ENCODE measurements at places on chromosomes 16 and 17.
A peak's percentile ranks its signal among the peaks of the same experiment; 100 is the strongest.

- no peak for DNase-seq
Observed at GRCh38 chr16:17831330-17831729, 360.6 kb upstream of the XYLT1 start.

DNA sequence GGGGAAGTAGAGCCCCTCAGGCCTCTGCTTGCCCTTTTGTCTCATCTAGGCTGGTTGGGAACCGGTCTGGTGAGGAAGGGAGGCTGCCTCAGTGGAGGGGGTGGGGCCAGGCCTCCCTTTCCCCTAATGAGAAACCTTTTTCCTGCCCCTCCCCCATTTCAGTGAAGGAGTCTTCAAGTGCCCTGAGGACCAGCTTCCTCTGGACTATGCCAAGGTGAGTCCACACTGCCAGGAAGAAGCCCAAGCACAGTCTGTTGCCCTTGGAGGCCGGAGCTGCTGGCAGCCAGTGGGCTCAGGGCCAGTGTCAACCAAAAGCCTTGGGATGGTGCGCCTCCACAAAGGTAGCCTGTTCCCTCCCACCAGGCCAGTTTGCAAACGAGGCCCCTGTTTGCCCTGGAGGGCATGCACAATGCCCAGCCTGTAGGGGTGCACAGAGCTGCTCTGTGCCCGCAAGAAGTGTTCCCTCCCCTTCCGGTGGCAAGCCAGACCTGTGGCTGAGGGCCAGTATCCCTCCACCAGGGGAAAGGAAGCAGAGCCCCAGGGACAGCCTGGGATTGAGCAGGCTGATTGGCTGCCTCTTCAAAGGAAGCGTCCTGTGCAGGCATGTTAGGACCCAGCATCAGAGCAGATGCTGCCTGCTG is 3.4 kb downstream of the TRAF4 start:
- no peak for DNase-seq

DNA sequence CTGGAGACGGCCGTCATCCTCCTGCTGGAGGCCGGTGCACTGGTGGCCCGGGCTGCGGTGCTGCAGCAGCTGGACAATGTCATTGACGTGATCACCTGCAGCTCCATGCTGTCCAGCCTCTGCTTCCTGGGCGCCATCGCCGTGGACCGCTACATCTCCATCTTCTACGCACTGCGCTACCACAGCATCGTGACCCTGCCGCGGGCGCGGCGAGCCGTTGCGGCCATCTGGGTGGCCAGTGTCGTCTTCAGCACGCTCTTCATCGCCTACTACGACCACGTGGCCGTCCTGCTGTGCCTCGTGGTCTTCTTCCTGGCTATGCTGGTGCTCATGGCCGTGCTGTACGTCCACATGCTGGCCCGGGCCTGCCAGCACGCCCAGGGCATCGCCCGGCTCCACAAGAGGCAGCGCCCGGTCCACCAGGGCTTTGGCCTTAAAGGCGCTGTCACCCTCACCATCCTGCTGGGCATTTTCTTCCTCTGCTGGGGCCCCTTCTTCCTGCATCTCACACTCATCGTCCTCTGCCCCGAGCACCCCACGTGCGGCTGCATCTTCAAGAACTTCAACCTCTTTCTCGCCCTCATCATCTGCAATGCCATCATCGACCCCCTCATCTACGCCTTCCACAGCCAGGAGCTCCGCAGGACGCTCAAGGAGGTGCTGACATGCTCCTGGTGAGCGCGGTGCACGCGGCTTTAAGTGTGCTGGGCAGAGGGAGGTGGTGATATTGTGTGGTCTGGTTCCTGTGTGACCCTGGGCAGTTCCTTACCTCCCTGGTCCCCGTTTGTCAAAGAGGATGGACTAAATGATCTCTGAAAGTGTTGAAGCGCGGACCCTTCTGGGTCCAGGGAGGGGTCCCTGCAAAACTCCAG is 1.1 kb downstream of the MC1R start:
- no peak for DNase-seq

GRCh38 chr17:57849163-57849873 is 526 bp downstream of the MRPS23 start:
- no peak for DNase-seq

- no peak for DNase-seq
Observed at GRCh38 chr16:58105631-58106030, 23.6 kb downstream of the CFAP20 start.

GRCh38 chr16:65700596-65700995 is 578.7 kb upstream of the CDH11 start:
- DNase-seq: no peak

DNA sequence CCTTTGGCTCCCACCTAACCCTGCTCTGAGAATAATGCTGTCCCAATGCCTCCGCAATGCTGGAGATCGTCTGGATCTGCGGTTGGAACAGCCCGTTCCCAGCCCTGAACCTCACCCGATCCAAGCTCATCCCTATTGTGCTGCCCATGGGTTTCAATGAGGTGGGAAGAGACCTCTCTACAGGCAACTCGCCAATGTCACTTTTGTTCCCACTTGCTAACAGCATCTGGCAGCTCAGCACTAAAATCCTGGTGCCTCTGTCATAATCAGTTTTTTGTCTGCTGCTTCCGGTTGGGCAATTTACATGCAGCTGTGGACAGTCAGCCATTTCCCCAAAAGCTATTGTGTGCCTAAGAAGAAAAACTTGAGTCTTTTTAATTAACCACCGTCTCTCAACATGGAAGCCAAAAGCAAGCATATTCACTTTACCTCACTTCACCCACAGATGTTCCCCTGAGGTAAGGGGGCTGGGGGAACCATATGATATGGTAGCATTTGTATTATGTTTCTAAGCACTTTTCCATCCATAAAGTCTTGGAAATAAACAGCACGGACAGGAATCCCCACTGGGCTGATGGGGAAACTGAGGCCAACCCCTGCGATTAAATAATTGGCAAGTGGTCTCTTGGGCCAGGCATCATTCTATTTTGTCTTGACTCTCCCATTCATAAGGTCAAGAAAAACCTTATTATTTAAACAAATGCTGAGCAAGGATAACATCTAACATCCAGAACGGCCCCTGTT is 159.2 kb upstream of the CDH5 start:
- DNase-seq: no peak

DNA sequence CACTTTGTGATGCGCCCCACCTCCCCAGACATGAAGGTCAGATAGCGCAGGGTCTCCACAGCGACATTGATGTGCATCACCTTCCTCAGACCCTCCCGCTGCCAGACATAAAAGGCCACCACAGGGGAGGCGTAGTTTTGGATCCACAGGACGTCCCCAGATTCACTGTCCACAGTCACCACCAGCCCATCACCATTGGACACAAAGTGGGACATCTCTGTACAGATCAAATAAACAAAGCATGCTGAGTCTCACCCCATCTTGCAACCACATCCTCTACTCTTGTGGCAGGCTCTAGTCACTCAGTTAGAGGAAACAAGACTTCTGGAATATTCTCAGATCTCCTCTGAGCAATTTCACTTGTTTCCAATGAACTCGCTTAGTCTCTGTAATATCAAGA is 46.3 kb upstream of the ICAM2 start:
- DNase-seq: peak; percentile 73

All from CD4-positive, alpha-beta T cell treated with Interleukin-1 beta for 1 hour (primary cell).